ENCODE measurements at places on chromosomes 16 and 17.

GRCh38 chr16:3822366-3823045 lies 58.0 kb downstream of the CREBBP start:
- no peak for DNase-seq

DNA sequence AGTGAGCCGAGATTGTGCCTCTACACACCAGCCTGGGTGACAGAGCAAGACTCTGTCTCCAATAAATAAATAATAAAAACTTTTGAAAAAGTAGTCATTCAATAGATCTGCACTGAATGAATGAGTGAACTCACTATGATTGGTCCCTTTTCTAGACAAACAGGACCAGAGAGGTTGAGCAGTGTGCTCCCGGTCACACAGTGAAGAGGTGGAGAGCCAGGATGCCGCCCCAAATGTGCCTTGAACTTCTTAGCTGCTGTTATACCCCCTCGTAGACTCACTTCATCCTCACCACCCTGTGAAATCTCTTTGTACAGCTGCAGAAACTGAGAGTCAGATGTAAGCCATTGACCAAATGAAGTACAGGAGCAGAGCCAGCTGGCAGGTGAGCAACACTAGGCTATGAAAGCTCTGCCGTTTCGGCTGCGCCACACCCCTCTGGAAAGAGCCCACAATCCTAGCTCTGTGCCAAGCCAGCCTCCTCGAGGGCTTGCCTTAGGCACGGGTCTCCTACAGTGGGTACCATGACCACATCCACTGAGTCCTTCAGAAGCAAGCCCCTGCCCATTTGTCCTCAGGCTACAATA lies 7.8 kb upstream of the KIAA0513 start:
- no peak for DNase-seq

DNA sequence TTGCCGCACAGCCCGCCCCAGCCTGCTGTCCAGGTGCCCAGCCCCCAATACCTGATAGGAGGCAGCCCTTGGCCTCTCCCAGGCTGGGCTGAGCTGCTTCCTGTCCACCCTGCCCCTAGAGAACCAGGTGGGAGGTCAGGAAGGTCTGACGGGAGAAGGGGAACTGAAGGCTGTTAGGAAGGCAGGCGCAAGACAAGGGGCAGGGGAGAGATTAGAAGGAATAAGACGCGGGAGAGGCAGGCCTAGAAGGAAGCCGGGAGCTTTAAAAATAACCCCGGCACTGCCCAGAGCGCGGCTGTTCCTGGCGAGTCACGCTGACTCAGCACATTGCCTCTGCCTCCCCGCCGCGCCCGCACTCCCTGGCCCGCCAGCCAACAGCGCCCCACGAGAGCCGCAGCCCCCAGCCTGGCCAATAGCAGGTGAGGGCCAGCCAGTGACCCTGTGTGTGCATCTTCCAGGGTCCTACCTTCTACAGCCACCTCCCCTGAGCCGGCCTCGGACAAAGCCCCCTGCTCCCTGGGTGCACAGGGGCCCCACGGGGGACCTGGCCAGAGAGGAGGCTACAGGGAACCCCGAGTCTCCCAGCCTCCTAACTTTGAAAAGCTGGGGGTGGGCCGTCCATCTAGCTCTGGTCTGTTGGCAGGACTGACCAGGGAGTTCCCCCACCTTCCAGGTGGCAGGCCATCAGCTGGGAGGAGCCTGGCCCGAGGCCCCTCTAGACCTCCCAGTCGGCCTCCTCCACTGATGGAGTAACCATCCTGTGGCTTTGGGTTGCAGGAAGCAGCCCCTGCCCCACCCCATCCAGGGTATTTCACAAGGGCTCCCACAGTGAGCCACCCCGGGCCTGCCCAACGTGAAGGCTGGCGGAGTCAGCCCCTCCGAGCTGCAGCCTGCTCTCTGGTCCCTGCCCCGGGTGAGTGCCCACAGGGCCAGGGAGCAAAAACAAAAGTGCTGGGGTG lies 4.0 kb downstream of the MAFG start:
- peak; percentile 25 for DNase-seq

- no peak for DNase-seq
Measured at GRCh38 chr17:47811709-47812108, 9.9 kb downstream of the OSBPL7 start.

- DNase-seq: no peak
Measured at GRCh38 chr17:73083432-73083831, 9.1 kb downstream of the SLC39A11 start.

DNA sequence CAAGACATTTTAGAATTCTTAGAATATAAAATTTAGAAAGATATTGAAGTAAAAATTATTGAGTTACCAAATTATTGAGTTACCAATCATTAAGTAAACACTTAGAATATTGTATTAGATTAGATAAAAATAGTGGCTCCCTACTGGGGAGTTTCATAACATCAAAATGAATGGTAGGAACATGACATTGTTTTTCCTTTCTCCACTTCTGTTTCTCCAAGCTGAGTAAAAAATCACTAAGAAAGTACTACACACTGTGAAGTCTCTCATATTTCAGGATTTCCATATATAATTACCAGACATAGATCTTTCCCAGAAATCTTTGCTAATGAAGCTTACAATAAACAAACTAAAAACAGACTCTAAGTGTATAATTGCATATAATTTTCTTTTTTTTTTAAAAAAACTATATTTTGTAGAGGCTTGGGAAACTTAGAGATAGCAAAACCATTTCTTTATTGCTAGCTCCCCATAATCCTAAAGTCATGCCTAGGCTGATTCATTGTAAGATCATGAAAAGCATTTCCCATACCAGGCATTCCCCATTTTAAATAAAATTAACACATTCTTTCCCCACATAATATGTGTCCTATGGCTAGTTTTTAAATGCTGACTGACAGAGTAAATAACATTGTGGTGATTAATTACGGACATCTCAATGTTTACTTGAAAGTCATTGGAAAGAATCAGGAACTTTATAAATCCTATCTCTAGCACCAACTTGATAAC lies 1408.7 kb upstream of the GOT2 start:
- no peak for DNase-seq

DNA sequence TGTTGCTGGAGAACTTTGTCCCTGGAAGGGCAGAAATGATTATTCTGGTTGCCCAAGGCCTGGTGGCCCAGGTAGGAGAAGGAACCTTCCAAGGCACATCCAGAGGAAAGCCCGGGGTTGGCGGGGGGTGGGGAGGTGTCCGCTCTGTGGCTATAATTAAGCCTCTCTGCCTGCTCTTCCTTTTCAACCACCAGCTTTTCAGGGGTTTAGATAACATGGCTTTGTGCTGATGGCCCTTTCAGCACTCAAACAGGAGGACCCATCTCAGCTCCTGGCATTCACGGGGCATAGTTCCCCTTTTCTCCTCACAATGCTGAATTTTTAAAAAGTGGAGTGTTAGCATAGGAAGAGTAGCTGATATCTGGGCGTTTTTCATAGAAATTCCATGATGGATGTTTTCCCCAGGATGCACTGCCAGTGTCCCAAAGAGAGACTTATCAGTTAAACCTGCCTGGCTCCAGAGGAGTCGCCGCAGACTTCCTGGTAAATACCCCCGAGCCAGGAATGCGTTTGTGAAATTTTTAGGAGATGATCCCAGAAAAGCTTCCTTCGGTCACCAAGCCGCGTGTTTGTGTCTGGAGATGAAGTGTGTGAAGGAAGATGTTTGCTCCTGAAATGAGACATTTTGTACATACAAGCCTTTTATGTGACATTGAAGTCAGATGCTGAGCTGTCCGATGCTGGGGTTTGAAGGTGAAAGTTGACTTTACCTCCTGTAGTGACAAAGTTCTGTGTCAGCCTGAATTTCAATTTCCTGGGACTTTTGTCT lies 188.5 kb downstream of the MSI2 start:
- no peak for DNase-seq

- DNase-seq: no peak
Measured at GRCh38 chr16:85557971-85558657, 55.0 kb upstream of the GSE1 start.

GRCh38 chr16:57444711-57445110 lies 2.5 kb downstream of the CIAPIN1 start:
- DNase-seq: no peak

GRCh38 chr17:73851091-73851490 lies 206.8 kb upstream of the SDK2 start:
- DNase-seq: no peak

GRCh38 chr17:44932096-44932786 lies 15.3 kb downstream of the KIF18B start:
- no peak for DNase-seq

DNA sequence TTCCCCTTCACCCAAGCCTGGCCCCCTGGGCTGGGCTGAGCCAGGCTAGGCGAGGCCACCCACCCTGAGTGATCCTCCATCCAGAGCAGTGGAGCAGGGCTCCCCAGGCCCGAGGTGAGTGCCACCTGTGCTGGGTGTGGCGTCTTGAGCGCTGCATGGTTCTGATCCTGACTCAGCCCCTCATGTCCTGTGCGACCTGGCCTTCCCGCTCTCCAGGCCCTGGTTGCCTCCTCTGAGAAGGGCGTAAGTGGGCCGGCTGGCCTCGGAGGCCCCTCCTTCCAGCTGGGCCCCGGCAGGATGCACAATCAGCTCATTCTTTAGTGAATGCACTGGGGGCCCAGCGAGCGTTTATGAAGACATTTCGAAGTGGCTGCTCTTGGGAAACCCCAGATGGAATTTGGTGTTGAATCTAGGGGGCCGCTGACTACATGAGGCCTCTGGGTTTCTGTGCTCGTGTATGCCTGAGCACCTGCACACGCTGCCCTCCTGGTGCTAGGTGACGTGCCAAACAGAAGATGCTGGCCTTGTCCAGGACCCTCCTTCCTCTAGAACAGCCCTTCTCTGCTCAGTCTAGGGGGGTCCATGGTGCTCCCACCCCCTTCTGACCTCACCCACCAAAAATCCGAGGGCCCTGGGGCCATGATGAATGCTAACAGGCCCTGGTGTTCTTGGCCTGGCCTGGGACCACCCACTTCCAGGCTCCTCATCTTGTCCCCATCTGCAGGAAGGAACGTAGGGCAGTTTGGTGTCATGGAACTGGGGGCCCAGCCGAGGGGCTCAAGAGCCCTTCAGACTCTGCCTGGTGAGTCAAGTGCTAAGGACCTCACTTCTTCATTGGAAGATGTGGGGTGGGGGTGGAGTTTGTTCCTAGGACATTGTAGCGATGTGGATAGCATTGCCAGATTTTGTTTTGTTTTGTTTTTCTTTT lies 3.6 kb upstream of the TMEM92 start:
- DNase-seq: no peak

DNA sequence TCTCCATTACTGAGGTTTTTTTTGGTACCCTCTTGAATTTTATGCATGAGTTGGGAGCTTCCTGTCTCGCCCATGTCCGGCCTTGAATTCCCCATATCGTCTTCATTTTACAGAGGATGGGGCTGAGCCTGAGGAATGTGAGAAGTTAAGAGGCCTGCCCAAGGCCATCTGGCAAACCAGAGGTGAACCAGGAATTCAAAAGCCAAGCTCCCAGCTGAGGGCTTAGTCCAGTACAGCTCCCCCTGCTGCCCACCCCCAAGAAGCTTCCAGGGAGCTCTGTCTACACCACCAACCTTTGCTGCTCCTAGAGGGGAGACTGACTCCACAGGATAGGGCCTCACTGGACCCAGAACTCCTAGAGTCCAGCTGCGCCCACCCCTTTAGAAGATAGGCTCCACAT lies 20.7 kb upstream of the C16orf78 start:
- no peak for DNase-seq

GRCh38 chr16:951660-952301 lies 19.0 kb downstream of the LMF1 start:
- no peak for DNase-seq

GRCh38 chr16:57993438-57993837 lies 7.0 kb downstream of the ZNF319 start:
- DNase-seq: no peak

DNA sequence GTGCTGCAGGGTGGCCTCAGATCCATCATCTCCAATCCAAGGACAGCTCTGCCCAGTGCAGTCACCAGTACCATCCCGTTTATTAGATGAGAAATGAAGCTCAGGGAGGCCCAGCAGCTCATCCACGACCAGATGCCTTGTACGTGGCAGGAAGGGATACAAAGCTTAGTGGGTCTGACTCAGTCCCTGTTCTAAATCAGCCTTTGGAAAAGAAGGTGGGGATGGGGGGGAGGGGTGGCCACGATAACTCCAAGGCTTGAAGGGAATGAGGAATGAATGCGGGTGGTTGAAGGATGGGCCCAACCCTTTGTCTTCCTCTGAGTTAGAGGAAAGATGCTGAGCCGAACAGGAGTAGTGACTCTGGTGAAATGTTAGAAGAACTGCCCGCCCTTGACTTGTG lies 25.8 kb downstream of the LLGL2 start:
- no peak for DNase-seq

GRCh38 chr17:48457080-48457836 lies 27.2 kb upstream of the SKAP1 start:
- DNase-seq: peak; percentile 2

DNA sequence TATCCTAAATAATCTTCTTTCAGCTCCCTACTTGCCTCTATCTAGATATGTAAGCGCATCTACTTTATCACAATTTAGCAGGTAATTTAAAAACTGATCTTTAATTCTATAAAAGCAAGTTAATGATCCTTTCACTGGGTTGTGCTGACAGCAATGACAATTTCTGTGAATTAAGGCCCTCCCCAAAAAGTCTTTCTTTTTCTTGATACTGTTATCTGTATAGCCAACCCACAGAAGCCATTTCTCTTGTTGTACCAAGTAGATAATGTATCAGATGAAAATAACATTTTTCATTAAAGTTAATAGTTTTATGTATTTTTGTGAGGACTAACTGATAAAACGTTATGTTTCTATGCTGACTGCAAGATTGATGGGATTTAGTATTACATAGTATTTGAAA lies 3.8 kb downstream of the ZPBP2 start:
- DNase-seq: no peak

DNA sequence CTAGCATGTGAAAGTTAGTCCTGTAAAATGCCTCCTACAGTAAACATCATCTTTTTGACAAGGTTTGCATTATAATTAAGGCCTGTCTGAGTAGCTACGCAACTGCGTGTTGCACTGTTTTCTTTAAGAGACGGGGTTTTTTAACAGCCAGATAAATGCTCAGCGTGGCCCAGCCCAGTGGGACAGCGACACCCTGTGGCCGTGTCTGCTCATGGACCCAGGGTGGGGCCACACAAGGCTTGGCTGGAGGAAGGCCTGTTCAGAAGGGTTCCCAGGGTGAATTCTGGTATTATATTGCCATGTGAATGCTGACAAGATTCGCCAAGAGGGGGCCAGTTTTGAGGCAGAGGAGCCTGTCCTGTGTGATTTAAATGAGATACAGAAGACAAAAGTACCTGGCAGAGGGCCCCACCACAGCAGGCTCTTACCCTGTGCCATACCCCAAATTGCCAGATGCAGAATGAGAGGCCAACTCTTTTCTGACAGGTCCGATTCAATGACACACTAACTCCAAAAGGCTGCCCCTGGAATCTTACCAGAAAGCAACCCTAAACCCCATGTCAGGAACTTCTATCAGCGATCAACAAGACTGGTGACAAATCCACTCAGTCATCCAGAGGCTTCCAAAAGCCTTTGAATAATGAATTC lies 65.9 kb upstream of the IRX6 start:
- DNase-seq: no peak

All from hippocampal formation (tissue), 2 donors.